ENCODE measurements at places on chromosomes 1 and 21. TPM values are rescaled to one million over a fixed set of nuclear protein-coding genes. Genes with fewer than 3 reads are reported as not detected.

TRAPPC10 gene
- 46.6 TPM for total RNA-seq

ZSWIM5 gene
- total RNA-seq: 9.7 TPM

FCER1A gene
- total RNA-seq: 0.47 TPM

GJC2 gene
- total RNA-seq: 0.69 TPM

SPRR4 gene
- not detected for total RNA-seq

OR6K3 gene
- not detected for total RNA-seq

ATP1A4 gene
- not detected for total RNA-seq

ORC1 gene
- 19.6 TPM for total RNA-seq

DNA sequence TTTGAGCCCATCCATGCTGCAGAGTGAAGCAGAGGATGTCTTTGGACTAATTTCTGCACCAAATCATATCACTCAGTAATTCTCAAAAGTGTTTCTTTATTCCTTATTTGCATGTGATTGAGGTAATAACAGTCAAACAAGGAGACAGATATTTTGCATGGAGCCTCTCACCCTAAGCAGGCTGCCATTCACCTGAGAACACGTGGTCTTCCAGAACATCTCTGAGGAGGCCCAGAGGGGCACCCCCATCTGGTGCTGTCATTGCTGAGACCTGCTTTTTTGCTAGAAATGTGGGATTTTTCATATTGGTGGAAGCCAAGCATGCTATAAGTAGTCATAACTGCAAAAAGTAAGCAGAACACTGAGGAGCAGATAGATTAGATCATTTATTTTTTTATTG, 7.7 kb downstream of the SLC37A1 start:
- DNase-seq: no peak

- DNase-seq: peak; percentile 49
These were observed 652 bp downstream of the ARL8A start for GRCh38 chr1:202143768-202144401.

GRCh38 chr1:115654125-115654524, 12.4 kb downstream of the VANGL1 start:
- no peak for DNase-seq

- DNase-seq: no peak
These were observed 506 bp downstream of the MYOM3 start for GRCh38 chr1:24111262-24111995.

DNA sequence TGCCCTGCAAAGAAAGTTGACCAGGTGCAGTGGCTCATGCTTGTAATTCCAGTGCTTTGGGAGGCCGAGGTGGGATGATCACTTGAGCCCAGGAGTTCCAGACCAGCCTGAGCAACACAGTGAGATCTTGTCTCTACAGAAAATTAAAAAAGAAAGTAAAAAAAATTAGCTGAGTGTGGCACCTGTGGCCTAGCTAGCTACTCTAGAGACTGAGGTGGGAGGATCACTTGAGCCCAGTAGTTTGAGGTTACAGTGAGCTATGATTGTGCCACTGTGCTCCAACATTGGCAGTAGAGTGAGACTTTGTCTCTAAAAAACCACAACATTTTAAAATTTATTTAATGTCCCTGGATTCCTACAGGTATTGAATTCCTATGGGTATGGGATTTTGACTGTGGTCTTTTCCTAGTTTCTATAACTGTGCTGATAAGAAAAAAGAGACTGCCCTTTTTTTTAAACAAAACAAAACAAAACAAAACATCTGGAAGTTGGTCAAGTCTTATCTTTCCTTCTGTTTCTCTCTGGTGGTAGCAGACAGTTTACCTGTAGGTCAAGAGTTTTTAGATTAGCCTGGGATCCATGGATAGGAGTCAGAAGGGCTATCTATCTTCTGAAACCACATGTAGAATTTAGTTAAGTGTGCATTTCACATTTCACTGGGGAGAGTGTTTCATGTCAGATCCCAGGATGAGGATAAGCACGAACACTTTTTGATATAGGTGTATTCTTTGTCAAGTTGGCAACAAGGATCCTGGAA, 18.8 kb downstream of the UCK2 start:
- no peak for DNase-seq

GRCh38 chr1:48000883-48001282, 3.7 kb upstream of the TRABD2B start:
- no peak for DNase-seq
